ENCODE measurements at places on chromosomes 12 and 14.

GRCh38 chr14:71907793-71908515 is 24.3 kb upstream of the RGS6 start:
- no peak for DNase-seq

- DNase-seq, result no peak
Measured at GRCh38 chr12:89051065-89051677, 301.1 kb downstream of the DUSP6 start.

DNA sequence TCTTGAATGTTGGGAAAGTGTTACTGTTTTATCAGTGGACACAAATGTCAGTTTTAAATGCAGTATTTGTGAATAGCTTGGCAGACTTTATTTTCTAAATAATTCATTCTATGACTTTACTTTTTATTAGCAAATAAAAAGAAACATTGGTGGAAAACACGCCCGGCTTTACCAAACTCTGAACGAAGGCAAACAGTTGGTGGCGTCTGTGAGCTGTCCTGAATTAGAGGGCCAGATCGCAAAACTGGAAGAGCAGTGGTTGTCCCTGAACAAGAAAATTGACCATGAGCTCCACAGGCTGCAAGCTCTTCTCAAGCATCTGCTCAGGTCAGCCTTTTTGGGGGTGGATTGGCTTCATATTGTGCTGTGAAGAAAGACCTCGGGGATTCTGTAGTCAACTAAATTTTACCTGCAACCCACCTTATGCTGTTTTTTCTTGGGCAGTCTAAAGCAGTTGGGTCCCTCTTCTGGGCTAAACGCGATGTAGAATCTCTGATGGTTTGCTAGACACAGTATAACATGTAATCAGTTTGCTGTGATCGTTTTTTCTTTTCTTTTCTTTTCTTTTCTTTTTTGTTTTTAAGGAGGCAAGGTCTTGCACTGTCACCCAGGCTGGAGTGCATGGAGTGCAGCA is 156.4 kb downstream of the ESR2 start:
- no peak for DNase-seq

GRCh38 chr14:95234426-95234825 is 77.1 kb upstream of the DICER1 start:
- DNase-seq, result no peak

DNA sequence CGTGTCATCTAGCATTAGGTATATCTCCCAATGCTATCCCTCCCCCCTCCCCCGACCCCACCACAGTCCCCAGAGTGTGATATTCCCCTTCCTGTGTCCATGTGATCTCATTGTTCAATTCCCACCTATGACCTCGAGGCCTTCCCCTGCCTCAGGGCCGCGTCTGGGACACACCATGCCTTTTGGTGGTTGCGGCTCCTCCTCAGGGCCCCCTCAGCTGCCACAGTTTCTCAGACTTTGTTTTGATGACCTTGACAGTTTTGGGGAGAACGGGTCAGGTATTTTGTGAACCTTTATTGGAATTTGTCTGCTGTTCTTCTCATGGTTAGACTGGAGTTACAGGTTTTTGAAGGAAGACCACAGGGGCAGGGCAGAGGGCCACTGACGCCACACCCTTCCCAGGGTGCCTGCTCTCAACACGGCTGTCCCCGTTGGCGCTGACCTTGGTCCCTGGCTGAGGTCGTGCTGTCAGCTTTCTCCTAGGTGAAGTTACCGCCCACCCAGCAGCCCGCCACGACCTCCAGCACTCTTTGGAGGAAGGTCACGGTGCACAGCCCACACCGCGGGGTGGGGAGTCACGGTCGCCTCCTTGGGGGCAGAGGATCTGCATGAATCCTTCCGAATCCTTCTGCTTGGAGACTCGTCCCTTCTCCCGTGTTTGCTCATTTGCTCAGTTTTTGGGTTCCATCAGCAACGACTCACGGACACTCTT is 130.5 kb downstream of the KIF26A start:
- DNase-seq, result peak; percentile 54

Measured in RWPE2 (cell line).